Lower lobe of right lung (tissue), 2 donors: ENCODE measurements at places on chromosomes 5 and 9. TPM values are rescaled to one million over a fixed set of nuclear protein-coding genes. Genes with fewer than 3 reads are reported as not detected.

DNA sequence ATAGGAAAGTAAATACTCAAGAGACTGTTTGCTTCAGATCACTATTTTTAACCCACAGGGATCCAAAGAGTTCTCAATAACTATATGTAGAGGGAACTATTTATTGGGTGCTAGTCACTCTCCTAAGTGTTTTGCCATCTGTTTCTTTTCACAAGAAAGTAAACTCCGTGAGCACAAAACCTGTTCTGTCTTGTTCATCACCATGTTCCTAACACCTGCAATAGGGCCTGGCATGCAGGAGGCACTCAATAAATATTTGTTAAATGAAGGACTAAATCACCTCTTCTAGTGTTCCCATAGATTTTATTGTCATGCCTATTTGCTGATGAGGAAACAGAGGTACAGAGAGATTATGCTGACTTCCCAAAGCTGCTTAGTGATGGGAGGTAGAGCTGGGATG, 118.2 kb downstream of the VCAN start:
- no peaks in the 10 kb centered on the region for H3K27me3 ChIP-seq
- DNase-seq = no peak

DNA sequence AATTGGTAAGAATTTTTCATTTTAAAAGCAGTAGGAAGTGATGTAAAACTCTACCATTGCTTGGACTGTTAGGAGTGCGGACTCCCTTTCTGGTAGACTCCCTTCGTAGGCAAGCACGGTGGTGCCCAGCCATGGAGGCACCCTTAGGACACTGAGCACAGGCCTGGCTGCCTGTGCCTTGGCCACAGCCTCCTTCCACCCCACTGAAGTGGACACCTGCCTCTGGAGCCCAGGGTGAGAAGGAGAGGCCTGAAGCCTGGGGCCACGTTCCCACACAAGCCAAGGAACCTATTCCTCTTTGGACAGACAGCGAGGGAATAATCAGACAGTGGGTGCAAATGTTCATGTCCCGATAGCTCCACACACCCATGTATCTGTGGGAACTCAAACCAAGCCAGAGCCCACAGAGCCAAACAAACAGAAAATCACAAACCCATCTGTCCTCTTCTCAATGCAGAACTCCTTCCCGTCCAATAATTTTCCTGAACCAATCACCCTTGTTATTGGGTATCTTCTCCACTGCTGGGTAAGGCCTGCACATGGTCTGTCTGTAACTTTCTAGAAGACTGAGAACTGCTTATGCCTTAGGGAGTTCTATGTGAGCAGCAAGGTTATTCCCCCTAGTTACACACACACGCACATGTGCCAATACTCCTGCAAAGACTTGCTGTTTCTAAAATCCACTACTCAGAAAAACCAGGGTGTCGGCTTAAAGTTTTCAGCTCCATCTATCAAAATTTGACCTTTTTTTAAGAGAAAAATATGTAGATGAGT, 45.2 kb downstream of the UBE2QL1 start:
- DNase-seq = no peak
- peaks cover 6% of the 10 kb centered on the region for H3K27me3 ChIP-seq
- H3K36me3 ChIP-seq = no peaks in the 10 kb centered on the region
- no peaks in the 10 kb centered on the region for H3K4me1 ChIP-seq
- no peak overlapping the region for H3K4me3 ChIP-seq

DNA sequence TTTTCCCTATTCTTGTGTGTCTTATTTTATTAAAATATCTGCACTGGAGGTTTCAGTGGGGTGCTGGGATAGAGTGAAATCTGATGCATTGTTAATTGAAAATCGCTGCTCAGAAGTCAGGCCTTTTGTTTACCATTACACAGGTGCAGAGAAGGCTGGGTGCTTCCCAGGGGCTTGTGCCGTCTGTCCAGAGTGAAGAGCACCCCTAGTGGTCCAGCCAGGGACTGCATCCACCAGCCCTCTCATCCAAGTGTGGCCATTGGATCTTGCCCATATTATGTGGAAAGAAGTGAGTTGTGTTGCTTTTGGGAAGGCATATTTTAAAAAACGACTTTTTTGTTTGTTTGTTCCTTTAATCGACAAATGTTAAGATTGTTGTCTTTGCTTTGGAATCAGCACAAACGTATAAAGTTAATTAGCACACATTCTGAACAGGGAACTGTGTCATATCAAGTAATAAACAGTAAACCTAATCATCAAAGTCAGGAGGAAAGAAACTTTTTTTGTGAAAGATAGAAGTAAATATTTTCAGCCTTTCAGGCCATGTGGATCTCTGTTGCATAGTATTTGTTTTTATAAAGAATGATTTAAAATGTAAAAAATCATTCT, 315.6 kb downstream of the MTRR start:
- no peak overlapping the region for H3K4me3 ChIP-seq
- no peak for DNase-seq
- H3K36me3 ChIP-seq = no peaks in the 10 kb centered on the region

- peaks cover 15% of the 10 kb centered on the region for H3K36me3 ChIP-seq
- no peak overlapping the region for H3K4me3 ChIP-seq
- peak overlapping the region; percentile 4 for H3K27ac ChIP-seq
- H3K27me3 ChIP-seq = no peaks in the 10 kb centered on the region
- H3K4me1 ChIP-seq = no peaks in the 10 kb centered on the region
These were observed 71.5 kb downstream of the RCL1 start for GRCh38 chr9:4864234-4864661.

The TMEM232 gene
- total RNA-seq = 11.4 TPM

The TRIP13 gene
- total RNA-seq = 1.0 TPM

DNA sequence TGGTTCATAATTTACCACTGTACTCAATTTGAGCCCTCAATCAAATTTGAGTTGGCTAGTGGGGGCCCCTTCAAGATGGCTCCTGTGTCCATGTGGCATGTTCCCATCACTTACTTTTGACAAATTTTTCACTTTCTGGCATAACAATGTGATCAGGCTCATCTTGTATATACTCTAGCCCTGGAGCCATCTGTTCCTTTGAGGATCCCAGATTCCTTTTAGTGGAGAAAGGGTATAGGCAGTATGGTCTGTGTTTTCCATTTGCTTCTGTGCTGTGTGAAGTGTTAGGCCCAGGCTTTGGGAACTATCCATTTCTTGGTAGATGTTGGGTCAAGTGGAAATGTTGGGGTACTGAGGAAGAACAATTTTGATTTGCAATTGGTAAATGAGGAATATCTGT, 45.7 kb downstream of the SH3GL2 start:
- no peak overlapping the region for H3K4me3 ChIP-seq
- H3K27ac ChIP-seq = no peak overlapping the region
- H3K27me3 ChIP-seq = no peaks in the 10 kb centered on the region
- no peaks in the 10 kb centered on the region for H3K4me1 ChIP-seq
- H3K36me3 ChIP-seq = no peaks in the 10 kb centered on the region

DNA sequence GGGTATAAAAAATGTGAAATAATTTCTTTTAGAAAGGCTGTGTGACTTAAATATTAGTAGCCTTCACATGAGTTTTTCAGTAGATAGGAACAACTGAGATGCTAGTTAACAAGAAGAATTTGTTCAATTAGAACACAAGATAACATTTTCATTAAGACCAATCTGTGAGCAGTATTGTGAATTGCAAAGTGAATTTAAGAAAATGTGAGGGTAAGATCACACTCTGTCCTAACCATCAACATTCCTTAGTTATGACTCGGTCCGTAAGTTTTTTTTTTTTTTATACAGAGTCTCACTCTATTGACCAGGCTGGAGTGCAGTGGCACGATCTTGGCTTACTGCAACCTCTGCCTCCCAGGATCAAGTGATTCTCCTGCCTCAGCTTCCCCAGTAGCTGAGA, 180.2 kb upstream of the EGFLAM start:
- no peaks in the 10 kb centered on the region for H3K36me3 ChIP-seq
- no peak overlapping the region for H3K4me3 ChIP-seq
- H3K4me1 ChIP-seq = no peaks in the 10 kb centered on the region
- no peaks in the 10 kb centered on the region for H3K27me3 ChIP-seq
- no peak overlapping the region for H3K27ac ChIP-seq

- H3K27me3 ChIP-seq = no peaks in the 10 kb centered on the region
- no peaks in the 10 kb centered on the region for H3K36me3 ChIP-seq
- no peak overlapping the region for H3K4me3 ChIP-seq
- no peak overlapping the region for H3K27ac ChIP-seq
These were observed 192.6 kb upstream of the PRDM9 start for GRCh38 chr5:23314827-23315226.

The PGM5 gene
- total RNA-seq = 26.3 TPM

The SCGB3A2 gene
- total RNA-seq = 624 TPM

DNA sequence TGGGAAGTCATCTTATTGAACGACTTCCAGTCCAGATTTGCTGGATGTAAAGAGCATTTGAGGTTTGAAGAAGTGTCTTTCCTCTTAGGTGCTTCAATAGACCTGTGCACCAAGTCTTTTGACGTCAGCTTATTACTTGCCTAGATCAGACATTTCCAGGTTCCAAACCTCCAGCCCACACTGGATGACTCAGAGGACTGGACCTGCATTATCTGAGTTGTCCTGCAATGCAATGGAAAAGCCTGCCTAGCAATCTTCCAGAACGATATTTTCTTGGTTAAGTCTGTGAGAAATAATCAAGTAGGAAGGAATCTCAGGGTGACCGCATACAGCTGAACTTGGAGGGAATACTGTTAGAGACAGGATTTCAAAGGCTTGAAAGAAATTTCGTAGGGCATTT, 147.2 kb upstream of the MOCS2 start:
- no peak for DNase-seq
- H3K4me3 ChIP-seq = no peak overlapping the region
- no peaks in the 10 kb centered on the region for H3K36me3 ChIP-seq
- H3K4me1 ChIP-seq = no peaks in the 10 kb centered on the region
- no peaks in the 10 kb centered on the region for H3K27me3 ChIP-seq
- H3K27ac ChIP-seq = no peak overlapping the region

DNA sequence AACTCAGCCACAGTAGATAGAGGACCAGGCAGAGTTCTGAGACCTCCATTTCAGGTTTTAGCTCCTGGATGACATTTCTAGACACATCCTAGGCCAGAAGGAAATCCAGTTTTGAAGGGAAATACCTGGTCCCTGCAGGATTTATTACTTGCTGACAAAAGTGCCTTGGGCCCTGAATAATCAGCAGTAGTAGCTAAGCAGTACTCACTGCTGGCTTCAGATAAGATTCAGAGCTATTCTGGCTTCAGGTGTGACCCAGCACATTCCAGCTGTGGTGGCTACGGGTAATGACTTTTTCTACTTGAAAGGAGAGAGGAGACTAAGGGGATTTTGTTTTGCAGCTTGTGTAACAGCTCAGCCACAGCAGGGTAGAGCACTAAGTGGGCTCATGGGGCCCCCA, 34.0 kb downstream of the NDUFAF2 start:
- no peaks in the 10 kb centered on the region for H3K36me3 ChIP-seq
- DNase-seq = no peak
- H3K27me3 ChIP-seq = no peaks in the 10 kb centered on the region

DNA sequence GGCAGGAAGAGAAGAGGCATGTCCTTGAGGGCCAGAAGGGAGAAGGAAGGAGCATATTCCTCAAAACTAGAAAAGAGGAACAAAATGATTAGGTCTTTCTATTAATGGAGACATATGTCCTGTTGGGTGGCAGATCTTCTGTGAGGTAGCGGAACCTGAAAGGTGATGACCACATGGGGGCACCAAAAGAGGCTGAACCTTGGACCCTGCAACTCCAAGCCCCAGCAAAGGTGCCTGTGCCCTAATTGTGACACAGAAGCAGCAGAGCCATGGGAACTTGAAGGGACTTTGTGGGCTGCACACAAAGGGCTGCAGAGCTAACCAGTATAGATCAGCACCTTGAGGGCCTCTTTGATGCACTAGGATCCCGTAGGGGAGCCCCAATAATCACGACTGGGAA, 158.0 kb downstream of the BAAT start:
- H3K36me3 ChIP-seq = no peaks in the 10 kb centered on the region
- H3K4me3 ChIP-seq = no peak overlapping the region
- no peaks in the 10 kb centered on the region for H3K27me3 ChIP-seq
- H3K4me1 ChIP-seq = no peaks in the 10 kb centered on the region
- H3K27ac ChIP-seq = no peak overlapping the region
- no peak for DNase-seq

- H3K27ac ChIP-seq = no peak overlapping the region
- H3K4me3 ChIP-seq = no peak overlapping the region
- peaks cover 16% of the 10 kb centered on the region for H3K4me1 ChIP-seq
- peak; percentile 31 for DNase-seq
- H3K27me3 ChIP-seq = no peaks in the 10 kb centered on the region
These were observed 18.3 kb downstream of the MRNIP start for GRCh38 chr5:179840321-179840720.

DNA sequence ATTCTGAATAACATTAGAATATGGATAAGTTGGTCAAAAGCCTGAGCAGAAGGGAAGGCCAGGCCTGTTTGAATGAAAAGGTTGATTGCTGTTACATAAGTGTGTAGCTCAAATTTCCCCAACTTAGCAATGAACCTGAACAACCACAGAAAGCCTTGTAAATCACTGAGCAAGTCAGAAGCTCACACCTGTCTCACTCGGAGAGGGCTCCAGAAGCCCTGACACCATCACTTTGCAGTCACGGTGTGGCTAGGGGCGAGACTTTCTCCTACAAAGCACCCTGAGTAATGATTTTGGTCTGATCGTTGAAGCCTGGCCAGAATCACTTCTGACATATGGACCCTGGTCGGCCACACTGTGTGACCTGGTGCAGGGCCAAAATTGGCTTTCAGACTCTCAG, 62.0 kb downstream of the MTX3 start:
- no peak overlapping the region for H3K27ac ChIP-seq
- H3K36me3 ChIP-seq = no peaks in the 10 kb centered on the region
- no peak for DNase-seq
- H3K27me3 ChIP-seq = no peaks in the 10 kb centered on the region

The KDM4C gene
- 39.8 TPM for total RNA-seq

DNA sequence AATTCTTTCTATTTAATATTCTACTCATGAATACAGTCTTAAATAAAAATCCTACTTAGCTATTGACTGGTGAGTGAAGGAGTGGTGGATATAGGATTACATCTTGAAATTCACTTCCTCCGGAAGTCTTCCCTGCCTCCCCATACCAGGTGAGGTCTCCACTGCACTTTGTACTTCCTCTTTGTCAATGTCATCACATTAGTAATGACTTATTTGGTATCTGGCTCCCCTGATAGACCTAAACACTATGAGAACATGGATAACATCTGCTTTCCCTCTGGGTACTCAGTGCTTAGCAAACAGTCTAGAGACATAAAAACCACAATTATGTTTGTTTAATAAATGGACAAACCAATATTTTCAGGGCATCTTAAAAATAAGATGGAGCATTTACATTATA, 532.1 kb downstream of the PDE4D start:
- no peak for DNase-seq
- H3K36me3 ChIP-seq = no peaks in the 10 kb centered on the region
- H3K4me3 ChIP-seq = no peak overlapping the region

- no peak overlapping the region for H3K4me3 ChIP-seq
- no peak overlapping the region for H3K27ac ChIP-seq
- H3K27me3 ChIP-seq = no peaks in the 10 kb centered on the region
- no peaks in the 10 kb centered on the region for H3K4me1 ChIP-seq
These were observed 764.5 kb downstream of the EFNA5 start for GRCh38 chr5:106906199-106906598.
